NCI-H510A (cell line): ENCODE measurements at places on chromosomes 11 and 22.

DNA sequence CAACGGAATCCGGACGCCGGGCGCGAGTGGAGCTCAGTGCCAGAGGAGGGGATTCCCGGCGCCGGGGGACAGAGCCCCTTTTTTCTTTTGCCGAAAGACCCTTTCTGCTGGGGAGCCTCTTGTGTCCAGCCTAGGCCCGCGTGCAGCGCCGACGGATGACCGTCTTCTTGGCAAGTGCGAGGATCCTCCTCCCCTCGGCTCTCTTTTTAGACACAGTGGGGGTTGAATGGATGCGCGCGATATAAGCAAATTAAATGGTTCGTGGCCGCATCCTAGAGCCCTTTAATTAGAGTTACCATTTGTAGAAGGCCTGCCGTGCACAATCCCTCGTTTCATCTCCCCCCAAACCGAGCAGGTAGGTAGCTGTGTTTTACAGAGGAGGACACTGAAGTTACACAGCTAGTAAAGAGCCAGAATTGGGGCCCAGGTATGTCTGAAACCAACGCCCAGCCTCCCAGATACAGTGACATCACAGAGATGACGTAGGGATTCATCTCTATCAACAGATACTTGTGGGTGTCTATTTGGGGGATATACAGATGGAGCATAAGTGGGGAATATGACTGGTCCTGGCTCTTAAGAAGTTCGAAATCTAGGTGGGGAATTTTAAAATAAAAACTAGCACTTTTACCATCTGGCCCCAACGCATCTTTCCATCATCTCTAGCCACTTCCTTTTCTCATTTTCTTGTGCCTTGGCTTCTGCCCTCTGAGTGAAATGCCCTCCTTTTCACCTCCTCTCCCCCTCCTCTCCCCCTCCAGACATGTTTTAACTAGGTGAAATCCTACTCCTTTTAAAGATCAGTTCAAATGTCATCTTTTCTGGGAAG is 875 bp downstream of the TCP11L1 start:
- DNase-seq: peak; percentile 13

GRCh38 chr11:94877443-94878200 is 95.7 kb downstream of the CWC15 start:
- DNase-seq: no peak

DNA sequence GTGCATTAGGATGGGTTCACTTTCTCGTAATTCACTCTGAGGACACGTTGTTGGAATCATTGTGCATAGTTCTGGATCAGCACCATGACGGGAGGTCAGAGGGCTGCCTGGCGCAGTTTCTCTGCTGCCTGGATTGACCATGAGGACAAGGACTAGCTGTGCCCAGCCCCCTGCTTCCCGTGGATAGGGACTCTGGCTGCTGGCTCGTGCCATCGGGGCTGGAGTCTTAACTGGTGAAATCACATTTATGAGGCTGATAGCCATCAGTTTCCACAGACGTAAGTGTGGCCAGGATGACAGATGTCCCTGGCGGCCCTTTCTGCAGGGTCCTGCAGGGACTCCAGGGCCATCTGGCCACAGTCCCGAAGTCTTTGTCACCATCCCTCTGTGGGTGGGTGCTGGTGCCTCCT is 24.1 kb upstream of the GRAMD4 start:
- DNase-seq: no peak

- DNase-seq: peak; percentile 28
These were observed 27.2 kb upstream of the SMPD1 start for GRCh38 chr11:6362873-6363678.

DNA sequence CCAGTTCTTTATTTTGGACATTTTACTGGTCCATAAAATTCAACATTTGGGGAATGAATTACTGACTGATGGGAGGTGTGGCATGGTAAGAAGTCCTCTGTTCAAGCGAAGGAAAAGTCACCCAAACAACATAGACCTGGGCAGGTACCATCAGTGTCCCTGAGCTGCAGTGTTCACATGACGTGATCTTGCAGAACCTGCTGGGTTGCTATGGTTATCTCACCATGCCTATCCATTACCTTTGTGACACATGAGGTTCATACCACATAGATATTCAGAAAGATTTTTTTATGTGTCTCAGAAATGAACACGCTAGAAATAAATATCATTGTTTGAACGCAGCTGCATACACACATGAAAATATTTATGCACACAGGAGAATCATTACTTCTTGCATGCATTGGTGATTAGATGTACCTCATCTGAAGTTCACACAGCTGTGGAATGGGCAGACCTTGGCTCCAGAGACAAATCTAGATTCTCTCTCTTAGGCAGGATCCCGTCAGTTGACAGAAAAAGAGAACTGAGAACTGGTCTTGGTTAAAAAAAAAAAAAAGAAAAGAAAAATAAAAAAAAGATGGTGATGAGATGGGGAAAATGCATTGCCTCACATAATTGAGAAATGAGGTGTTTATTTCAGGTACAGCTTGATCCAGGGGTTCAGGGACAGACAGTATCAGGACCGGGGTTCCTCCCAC is 21.4 kb upstream of the RCN1 start:
- no peak for DNase-seq

GRCh38 chr11:134556186-134556585 is 144.1 kb upstream of the B3GAT1 start:
- no peak for DNase-seq

GRCh38 chr22:19108807-19109197 is 13.4 kb downstream of the DGCR2 start:
- no peak for DNase-seq

- no peak for DNase-seq
These were observed 122.4 kb downstream of the FEZ1 start for GRCh38 chr11:125373426-125374391.

GRCh38 chr11:13668957-13669521 is 571 bp downstream of the FAR1 start:
- peak; percentile 20 for DNase-seq

DNA sequence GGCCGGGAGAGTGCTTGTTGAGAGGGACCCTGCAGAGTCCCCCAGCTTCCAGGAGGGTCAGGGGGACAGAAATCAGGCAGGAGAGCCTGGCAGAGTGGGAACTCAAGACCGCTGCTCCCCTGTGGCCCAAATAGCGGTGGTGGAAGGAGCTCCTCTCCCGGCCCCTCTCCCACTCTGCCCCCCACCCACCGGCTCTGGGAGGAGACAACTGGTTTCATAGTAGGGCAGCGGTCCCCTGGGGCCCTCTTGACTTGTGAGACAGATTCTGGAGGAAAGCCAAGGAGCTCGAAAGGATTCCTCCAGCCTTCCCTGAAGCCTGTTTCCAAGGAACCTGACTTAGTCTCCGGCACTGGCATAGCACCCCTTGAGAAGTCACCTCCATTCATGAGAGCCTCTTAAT is 10.1 kb downstream of the PKNOX2 start:
- no peak for DNase-seq

DNA sequence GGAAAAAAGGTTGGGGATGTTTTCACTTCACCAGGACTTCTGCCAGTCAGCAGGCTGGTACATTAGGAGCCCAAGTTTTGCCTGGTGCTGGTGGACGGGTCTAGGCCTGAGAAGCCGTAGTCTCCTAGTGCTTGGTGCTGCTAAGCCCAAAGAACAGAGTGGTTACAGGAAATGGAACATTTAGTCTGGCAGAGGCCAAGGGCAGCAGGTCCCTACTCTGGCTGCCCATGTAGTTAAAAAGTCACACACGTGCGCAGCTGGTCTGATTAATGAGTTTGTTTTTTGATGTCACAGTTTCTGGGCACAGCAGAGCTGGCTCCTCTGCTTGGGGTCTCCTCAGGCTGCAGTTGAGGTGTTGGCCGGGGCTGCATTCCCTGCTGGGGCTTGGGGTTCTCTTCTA is 20.6 kb downstream of the BCR start:
- DNase-seq: no peak

GRCh38 chr22:32753591-32753990 is 47.9 kb upstream of the TIMP3 start:
- DNase-seq: no peak

GRCh38 chr11:65132988-65133700 is 1.2 kb downstream of the SYVN1 start:
- peak; percentile 66 for DNase-seq

- no peak for DNase-seq
These were observed 203.1 kb upstream of the CADM1 start for GRCh38 chr11:115707180-115707905.

- no peak for DNase-seq
These were observed 1.2 kb downstream of the PHLDB1 start for GRCh38 chr11:118608360-118609227.

GRCh38 chr11:134559602-134559962 is 147.5 kb upstream of the B3GAT1 start:
- no peak for DNase-seq
